NCI-H1694 (cell line): ENCODE measurements at places on chromosomes 7 and 10.

GRCh38 chr10:74924251-74924963 is 98.0 kb downstream of the KAT6B start:
- DNase-seq, result peak; percentile 14

- DNase-seq, result no peak
These were observed 99.0 kb downstream of the SRPK2 start for GRCh38 chr7:105289704-105290103.

- no peak for DNase-seq
These were observed 28.3 kb upstream of the CUL1 start for GRCh38 chr7:148670374-148670773.

DNA sequence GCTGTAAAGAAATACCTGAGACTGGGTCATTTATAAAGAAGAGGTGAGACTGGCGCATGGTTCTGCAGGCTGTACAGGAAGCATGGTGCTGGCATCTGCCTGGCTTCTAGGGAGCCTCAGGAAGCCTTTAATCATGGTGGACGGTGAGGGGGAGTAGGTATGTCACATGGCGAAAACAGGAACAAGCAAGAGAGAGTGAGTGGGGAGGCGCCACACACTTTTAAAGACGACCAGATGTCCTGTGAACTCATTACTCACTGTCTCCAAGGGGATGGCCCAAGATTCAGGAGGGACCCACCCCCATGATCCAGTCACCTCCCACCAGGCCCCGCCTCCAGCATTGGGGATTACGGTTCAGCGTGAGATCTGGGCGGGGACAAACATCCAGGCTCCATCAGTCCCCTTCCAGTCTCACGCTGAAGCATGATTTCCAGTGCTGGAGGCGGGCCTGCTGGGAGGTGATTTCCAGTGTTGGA is 3.2 kb downstream of the ZNF316 start:
- no peak for DNase-seq
